ENCODE measurements at places on chromosomes 11 and 22. TPM values are rescaled to one million over a fixed set of nuclear protein-coding genes. Genes with fewer than 3 reads are reported as not detected.

FOLR3 gene
- polyA plus RNA-seq: 0.18 TPM

- no peaks in the 10 kb centered on the region for H3K4me1 ChIP-seq
- no peak overlapping the region for H3K27ac ChIP-seq
- H3K4me3 ChIP-seq: no peak overlapping the region
Measured at GRCh38 chr11:81857386-81857785, 876.3 kb downstream of the FAM181B start.

GRCh38 chr11:80146232-80146631 is 705.4 kb upstream of the TENM4 start:
- no peaks in the 10 kb centered on the region for H3K27me3 ChIP-seq
- H3K27ac ChIP-seq: no peak overlapping the region
- H3K4me3 ChIP-seq: no peak overlapping the region
- no peaks in the 10 kb centered on the region for H3K36me3 ChIP-seq
- no peak for DNase-seq

DNA sequence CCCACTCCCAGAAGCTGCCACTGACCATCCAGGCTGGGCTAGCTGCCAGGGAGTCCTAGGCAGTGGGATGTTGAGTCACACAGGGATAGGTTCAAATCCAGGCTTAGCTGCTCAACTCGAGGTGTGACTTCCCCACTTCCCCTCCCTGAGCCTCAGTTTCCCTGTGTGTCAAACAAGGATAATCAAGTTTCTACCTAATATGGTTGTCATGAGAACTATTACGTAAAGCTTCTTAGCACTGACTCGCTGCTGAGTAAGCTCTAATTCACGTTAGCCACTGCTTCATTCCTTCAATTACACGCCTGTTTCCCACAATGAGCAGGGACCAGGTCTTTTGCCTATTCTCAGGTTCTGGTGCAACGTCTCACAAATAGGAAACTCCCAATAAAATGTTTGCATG is 67.7 kb downstream of the SEZ6L start:
- H3K4me3 ChIP-seq: no peak overlapping the region
- H3K4me1 ChIP-seq: peaks cover 23% of the 10 kb centered on the region
- no peak overlapping the region for H3K27ac ChIP-seq
- no peaks in the 10 kb centered on the region for H3K27me3 ChIP-seq
- no peaks in the 10 kb centered on the region for H3K36me3 ChIP-seq

GRCh38 chr11:108961095-108961494 is 296.2 kb downstream of the DDX10 start:
- H3K27me3 ChIP-seq: no peaks in the 10 kb centered on the region
- no peak overlapping the region for H3K4me3 ChIP-seq
- no peak overlapping the region for H3K27ac ChIP-seq

- no peak for DNase-seq
- no peaks in the 10 kb centered on the region for H3K27me3 ChIP-seq
- no peaks in the 10 kb centered on the region for H3K4me1 ChIP-seq
- no peak overlapping the region for H3K27ac ChIP-seq
Measured at GRCh38 chr11:106160494-106160893, 83.0 kb downstream of the AASDHPPT start.

DNA sequence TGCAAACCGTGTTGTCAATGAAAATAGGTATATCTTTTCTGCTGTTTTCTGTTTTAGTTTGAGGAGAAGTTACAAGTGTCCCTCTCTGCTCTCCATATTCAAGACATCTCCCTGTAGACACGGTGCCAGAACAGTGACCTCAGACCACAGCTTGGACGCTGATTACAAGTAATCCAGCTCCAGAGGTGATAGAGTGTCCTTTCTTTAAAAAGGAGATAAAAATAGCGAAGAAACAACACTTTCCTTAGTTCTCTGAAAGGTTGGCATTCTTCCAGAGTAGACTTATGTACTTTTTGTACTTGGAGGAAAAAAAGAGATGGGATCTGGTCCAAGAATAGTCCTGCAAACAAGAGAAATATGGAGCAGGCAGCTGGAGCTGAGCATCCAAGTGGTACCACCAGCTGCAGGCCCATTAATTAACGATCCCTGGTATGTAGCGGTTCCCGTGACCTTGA is 43.0 kb upstream of the WT1 start:
- H3K27me3 ChIP-seq: no peaks in the 10 kb centered on the region
- peaks cover 6% of the 10 kb centered on the region for H3K4me1 ChIP-seq
- no peaks in the 10 kb centered on the region for H3K36me3 ChIP-seq

GRCh38 chr11:75783416-75784084 is 15.0 kb downstream of the DGAT2 start:
- no peak for DNase-seq
- H3K27me3 ChIP-seq: no peaks in the 10 kb centered on the region
- H3K4me1 ChIP-seq: no peaks in the 10 kb centered on the region
- no peaks in the 10 kb centered on the region for H3K36me3 ChIP-seq

GRCh38 chr11:17736930-17737817 is 2.6 kb downstream of the KCNC1 start:
- DNase-seq: no peak
- H3K4me3 ChIP-seq: no peak overlapping the region
- no peaks in the 10 kb centered on the region for H3K36me3 ChIP-seq
- peaks cover 67% of the 10 kb centered on the region for H3K27me3 ChIP-seq
